Bronchus fibroblast of lung (primary cell): ENCODE measurements at places on chromosomes 11 and 22. TPM values are rescaled to one million over a fixed set of nuclear protein-coding genes. Genes with fewer than 3 reads are reported as not detected.

Gene HSPB2
- total RNA-seq = 0.59 TPM in 1 of 2 replicates, not detected in the other

Gene FOLH1
- total RNA-seq = not detected in 2 replicates

Gene SLCO2B1
- not detected in 2 replicates for total RNA-seq

Gene HIPK3
- total RNA-seq = 12.9 and 13.8 TPM in 2 replicates
